GM12878 (cell line): ENCODE measurements at places on chromosomes 4 and X. TPM values are rescaled to one million over a fixed set of nuclear protein-coding genes. Genes with fewer than 3 reads are reported as not detected.

Gene GPR78
- total RNA-seq: not detected in 2 replicates

DNA sequence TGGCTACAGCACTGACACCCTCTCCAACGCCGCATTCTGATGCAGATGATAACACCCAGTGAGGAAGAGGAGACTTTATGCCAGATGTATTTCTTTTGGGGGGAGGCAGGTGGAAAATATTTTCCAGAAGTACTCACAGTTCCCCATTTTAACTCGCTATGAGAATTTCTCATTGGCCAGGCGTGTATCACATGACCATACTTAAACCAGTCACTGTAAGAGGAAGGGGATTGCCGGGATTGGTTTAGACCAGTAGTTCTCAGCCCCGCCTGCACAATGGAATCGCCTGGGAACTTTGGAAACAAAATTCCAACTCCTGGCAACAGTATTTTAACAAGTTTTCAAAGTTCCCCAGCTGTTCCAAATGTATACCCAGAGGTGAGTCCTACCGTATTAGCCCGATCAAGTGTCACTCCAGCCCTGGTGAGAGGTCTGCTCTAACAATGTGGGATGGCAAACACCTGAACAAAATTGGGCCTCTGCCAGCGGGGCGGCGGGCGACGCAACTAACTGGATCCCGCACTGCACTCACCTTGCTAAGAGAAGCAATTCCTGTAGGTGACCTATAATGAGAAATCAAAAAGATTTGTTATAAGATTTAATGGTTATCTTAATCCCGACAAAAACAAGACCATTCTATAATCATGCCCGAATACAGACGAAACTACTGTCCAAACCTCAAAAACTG lies 2.9 kb upstream of the MSL3 start:
- no peak for DNase-seq

GRCh38 chr4:7244331-7244665 lies 52.0 kb downstream of the SORCS2 start:
- no peak for DNase-seq

GRCh38 chrX:133229361-133229760 lies 11.2 kb upstream of the TFDP3 start:
- DNase-seq: no peak

DNA sequence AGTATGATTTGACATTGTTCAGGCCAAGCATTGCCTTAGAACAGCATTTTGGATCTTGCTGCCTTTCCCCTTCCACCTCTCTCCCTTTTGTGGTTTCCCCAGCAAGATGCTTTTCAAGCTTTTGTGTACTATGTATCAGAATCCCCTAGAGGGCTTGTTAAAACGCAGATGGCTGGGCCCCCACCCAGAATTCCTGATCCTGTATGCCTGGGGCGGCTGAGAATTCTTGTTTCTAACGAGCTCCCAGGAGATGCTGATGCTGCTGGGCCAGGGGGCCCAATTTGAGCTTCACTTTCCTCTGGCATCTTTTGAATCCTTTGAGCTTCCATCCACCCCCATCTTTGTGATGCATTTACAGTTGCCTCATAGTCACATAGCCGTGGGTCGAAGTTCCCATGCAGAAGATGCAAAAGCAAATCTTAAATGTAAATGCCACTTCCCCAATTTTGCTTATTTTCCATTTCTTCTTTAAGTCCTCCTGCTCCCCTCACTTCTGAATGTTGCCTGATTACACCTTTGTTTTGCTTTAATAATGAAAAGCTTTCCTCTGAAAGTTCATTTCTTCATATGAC lies 18.5 kb downstream of the HCCS start:
- DNase-seq: no peak

DNA sequence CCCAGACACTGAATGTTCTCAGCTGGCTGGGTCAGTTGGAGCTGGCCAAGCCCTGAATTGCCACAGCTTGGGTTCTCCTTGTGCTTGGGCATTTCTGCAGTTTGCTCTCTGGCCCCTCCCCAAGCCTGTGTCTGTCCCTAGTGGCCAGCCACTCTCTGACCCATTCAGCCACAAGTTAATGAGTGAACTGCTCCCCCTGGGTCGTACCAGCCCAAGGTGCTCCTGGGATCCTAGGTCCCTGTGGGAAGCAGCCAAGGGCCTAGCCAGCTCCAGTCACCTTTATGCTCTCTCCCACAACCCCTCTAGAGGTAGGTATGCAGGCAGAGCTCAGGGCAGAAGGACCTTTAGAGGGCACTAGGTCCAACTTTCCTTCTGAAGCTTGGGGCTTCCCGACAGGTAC lies 51.5 kb downstream of the STARD8 start:
- DNase-seq: no peak

DNA sequence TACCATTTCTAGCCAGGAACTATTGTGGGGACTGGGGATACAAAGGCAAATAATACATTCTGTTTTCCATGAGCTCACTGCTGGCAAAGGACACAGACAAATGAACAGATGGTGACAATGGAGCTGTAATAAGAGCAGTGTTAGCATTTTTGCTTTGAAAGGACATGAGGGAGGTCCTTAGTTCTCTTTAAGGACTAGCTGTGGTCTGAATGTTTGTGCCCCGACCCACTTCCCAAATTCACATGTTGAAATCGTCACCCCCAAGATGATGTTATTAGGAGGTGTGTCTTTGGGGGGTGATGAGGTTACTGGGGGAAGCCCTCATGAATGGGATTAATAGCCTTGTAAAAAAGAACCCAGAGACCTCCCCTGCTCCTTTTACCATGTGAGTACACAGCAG lies 30.3 kb downstream of the CCNG2 start:
- DNase-seq: no peak

DNA sequence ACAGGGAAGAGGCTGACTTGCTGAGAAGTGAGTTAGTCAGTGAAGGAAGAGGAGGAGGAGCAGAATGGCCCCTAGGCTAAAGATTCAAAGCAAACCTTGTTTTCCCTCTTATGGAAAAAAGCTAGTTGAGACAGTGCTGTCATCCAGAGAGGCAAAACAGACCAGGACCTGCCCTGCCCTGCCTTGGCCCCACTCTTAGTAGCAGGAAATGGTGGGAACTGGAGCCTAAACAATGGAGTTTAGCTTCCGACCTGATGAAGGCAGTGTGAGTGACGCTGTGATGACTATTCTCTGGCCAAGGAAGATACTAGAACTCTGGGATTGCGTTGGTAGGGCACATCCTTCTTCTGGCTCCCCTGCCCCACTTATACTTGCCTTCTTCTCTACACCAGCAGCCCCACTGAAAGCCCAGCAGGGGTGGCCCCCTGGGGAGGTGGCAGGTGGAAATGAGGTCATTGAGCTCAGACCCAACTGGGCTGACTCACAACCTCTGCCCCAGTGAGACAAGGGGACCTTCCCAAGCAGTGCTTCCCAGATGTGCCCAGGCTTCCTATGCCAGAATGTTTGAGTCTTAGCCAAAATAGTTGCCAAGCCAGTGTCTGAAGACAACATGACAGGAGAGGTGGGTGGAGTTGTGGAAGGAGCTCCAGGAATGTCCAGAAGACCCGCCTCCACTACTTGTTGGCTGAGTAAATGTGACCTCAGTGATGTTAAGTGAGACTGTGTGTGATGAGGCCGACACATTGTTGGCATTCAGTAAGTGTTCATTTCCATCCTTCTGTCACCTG lies 38.8 kb downstream of the MSN start:
- DNase-seq: no peak

- no peak for DNase-seq
Observed at GRCh38 chr4:174640146-174640545, 117.9 kb upstream of the HPGD start.

- DNase-seq: no peak
Observed at GRCh38 chr4:182236186-182236585, 7.0 kb upstream of the TENM3 start.

Gene NKX6-1
- not detected in 2 replicates for total RNA-seq

Gene SSX4B
- total RNA-seq: not detected in 2 replicates

DNA sequence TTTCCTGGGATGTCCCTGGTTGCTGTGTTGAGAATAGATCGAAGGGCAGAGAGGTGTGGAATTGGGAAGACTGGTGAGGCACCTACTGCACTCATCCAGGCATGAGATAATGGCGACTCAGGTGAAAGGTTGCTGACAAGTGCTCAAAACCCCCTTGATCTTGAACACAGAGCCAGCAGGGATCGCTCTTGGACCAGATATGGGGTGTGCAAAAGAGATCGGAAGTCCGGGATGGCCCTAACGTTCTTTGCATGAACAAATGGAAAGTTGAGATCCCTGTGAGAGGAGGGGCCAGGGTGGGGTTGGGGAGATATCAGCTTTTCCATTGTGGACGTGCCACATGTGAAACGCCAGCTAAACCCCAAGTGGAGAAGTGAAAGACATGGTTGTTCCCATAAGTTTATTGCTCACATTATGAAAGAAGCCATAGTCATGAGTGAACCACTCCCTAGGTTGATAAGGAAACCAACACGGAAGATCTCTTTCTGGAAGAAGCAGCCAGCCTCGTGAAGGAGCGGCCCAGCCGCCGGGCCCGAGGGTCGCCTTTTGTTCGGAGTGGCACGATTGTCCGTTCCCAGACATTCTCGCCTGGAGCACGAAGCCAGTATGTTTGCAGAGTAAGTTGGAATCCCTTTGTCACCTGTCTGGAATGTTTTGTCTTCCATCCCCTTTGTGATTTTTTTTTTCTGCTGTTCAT lies 22.6 kb upstream of the CLCN4 start:
- DNase-seq: no peak

GRCh38 chrX:48598614-48599013 lies 1.3 kb downstream of the WDR13 start:
- no peak for DNase-seq

DNA sequence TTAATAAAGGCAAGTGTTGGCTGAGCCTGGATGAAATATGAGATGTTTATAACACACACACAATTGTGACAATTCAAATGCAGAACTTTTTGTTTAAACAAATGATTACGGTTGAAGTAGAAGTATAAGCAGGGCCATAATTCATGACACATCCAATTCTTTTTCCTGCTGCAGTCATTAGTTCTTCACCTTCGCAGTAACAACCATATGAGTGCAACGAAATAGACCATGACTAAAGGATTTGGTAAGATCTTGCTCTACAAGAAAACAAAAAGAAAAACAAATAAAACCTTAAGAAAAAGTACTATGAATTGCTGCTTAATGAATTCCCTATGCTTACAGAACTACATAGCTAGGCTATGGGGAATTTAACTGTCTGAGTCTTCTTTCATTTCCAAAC lies 13.9 kb upstream of the BMPR1B start:
- no peak for DNase-seq

Gene PWWP3B
- not detected in 2 replicates for total RNA-seq

DNA sequence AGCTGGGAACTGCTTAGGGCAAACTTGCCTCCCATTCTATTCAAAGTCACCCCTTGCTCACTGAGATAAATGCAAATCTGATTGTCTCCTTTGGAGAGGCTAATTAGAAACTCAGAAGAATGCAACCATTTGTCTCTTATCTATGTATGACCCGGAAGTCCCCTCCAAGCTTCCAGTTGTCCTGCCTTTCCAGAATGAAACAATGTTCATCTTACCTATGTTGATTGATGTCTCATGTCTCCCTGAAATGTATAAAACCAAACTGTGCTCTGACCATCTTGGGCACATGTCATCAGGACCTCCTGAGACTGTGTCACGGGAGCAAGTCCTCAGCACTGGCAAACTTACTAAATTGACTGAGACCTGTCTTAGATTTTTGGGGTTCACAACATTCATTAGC lies 37.1 kb upstream of the TMPRSS11E start:
- DNase-seq: no peak

DNA sequence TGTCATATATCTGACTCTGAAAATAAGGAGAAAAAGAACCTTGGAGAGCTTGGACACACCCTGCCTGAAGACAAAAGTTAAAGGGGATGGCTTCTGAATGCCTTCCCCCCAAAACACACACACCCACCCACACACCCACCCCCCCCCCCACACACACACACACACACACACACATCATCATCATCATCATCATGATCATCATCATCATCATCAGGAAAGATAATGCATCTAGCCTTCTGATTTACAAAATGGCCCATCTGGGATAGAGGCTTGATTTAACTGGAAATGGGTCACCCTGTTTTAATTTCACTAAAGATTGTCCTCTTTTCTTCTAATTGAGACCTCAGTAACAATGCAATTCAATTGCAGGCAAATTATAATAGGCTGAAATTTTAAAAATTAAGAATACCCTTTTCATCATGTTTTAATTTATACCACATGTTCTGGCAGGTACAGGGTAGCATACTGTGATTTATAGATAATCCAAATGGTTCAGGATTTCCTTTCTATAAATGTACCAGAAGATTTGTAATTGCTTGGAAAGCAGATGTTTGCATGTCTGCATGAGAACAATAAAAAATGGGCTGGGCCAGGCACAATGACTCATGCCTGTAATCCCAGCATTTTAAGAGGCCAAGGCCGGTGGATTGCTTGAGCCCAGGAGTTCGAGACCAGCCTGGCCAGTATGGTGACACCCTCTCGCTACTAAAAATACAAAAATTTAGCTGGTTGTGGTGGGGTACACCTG lies 56.5 kb downstream of the TRIM2 start:
- no peak for DNase-seq

GRCh38 chr4:40963897-40964478 lies 214.2 kb downstream of the NSUN7 start:
- DNase-seq: no peak

DNA sequence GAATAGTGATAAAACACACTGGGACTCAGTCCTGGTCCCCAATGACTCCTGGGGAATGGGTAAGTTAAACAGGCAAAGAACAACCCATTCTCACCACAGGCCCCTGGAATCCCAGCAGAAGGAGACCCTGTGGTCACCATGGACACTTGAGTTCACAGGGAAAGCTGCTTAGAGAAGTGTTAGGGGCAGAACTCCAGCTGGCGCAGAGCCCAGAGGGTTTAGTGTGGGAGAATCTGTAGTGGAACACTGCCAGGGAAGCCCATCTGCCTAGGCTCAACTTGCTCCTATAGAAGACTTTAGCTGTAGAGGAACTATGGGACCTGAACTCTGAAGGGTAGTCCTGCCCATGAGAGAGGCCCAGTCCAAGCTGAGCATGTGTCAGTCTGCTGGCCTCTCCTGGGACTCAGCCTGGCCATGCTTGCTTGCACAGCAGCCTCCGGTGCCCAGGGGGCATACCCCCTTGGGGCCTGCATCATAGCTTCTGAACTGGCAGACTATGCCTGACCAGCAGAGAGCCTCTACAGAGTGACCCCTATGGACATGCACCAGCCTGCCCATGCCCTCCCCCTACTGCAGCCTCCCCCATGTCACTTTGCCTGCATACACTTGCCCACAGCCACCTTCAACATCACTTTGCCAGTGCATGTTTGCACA lies 343.5 kb downstream of the IDS start:
- DNase-seq: no peak

- DNase-seq: no peak
Observed at GRCh38 chr4:48133669-48134068, 381 bp downstream of the TXK start.

DNA sequence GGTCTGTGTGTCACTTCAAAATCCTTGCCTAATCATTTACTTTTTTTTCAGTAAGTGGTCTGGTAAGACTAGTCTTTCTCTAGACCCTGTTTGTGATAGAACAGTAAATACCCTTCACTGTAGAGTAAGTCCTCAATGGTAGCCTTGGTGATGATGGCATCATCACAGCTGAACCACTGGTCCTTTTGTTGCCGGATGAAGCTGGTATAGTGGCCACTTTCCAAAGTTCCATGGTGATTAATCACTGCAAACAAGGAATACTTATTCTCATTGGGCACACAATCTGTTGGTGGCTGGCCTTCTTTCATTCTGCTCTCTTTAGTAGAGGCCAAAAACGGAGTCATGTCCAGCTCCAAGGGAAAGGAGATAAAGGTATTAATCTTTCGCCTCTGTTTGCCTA lies 2.9 kb downstream of the USP51 start:
- no peak for DNase-seq

Gene DIPK2B
- not detected in 2 replicates for total RNA-seq

GRCh38 chr4:26959654-26960047 lies 99.0 kb downstream of the STIM2 start:
- DNase-seq: no peak
